ENCODE measurements at places on chromosomes 3 and 15. TPM values are rescaled to one million over a fixed set of nuclear protein-coding genes. Genes with fewer than 3 reads are reported as not detected.

DLEC1 gene
- polyA plus RNA-seq = 1.8 TPM

GABRB3 gene
- polyA plus RNA-seq = 4.0 TPM

DAZL gene
- not detected for polyA plus RNA-seq

TWF2 gene
- polyA plus RNA-seq = 30.9 TPM

PTPRG gene
- 90.2 TPM for polyA plus RNA-seq

CCNL1 gene
- polyA plus RNA-seq = 180 TPM

IL20RB gene
- polyA plus RNA-seq = 0.57 TPM

DNA sequence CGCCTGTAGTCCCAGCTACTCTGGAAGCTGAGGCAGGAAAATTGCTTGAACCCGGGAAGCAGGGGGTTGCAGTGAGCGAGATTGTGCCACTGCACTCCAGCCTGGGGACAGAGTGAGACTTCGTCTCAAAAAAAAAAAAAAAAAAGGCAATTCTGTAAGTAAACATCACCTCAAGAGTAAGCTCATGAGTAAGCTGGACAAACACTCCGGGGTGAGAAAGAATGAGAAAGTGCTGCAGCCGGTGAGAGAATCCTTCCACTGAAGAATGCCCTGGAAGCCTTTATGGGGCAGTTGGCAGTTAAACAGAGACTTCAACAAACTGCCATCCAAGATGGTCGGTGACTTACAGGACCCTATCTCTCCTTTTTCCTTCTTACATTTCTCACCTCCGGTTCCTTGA is 47.5 kb downstream of the FEZF2 start:
- DNase-seq = no peak

DNA sequence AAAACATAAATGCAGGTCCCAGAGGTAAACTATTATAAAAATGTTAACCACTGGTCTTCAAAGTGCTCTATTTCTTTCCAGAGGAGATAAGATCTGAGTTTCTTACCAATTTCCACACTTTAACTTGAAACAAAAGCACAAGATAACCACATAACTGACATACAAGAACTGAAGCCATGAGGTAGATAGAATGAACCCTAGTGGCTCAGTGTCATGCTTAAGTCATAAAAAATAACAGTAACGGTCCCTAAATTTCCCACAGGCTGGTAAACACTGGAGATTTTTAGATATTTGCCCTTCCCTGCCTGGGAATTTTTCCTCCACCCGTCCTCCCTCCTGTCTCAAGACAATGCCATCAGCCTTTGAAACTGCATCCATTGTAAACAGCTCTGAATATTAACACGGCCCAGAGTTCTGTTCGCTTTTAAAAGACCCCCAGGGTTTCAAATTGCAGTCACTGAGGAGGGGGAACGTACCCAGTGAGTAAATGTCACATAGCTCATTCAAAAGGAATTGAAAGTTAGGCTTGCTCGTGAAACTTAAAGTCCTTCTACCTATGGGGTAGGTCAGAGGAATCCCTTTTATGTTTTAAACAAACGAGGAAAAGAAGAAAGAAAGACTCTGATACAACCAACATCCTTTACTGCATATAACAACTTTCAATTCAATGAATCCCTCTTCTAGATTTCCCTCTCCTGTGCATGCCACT is 5.7 kb downstream of the LRIG1 start:
- DNase-seq = no peak

- DNase-seq = no peak
Observed at GRCh38 chr15:65645392-65645791, 23.7 kb downstream of the SLC24A1 start.

- DNase-seq = peak; percentile 73
Observed at GRCh38 chr3:174440741-174441587, 418.2 kb upstream of the NAALADL2 start.

- DNase-seq = no peak
Observed at GRCh38 chr3:97256060-97256459, 441.7 kb downstream of the EPHA6 start.

DNA sequence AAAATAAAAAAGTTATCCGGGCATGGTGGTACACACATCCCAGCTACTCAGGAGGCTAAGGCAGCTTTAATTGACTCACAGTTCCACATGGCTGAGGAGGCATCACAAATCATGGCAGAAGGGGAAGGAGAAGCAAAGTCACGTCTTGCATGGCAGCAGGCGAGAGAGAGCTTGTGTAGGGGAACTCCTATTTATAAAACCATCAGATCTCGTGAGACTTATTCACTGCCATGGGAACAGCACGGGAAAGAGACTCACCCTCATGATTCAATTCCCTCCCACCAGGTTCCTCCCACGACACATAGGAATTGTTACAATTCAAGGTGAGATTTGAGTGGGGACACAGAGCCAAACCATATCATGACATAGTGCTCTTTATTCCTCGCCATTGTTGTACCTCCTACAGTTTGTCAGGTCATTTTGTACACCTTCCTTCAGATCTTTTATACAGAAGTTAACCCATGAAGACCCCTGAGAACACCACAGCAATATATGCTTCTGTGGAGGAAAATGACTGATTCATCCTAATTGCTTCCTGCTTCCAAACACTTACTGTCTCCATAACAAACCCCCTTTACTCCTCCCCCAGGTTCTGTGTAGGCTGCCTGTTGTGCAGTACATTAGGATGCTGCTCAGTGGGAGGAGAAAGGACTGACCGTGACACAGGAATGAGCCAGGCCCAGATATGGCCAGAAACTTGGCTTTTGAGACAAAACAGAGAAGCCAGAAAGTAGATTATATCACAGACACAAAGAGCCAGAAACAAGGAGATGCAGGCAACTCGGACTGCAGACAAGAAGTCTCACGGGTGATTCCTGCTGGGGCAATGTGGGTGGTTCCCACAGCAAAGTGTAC is 67.9 kb upstream of the HEG1 start:
- DNase-seq = no peak

DNA sequence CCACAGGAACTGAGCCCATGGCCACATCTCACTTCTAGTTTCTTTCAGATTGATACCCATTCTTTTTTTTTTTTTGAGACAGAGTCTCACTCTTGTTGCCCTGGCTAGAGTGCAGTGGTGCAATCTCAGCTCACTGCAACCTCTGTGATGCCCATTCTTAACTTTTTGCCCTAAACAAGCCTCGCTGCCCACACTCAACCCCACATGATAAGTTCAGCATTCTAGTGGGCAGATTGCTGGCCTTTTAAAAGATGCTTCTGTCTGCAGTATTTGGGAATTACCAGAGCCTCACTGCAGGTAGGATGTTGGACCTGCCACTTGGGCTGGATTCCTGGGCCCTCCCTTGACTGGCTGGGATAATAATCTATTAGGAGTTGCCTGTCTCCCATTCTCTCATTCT is 51.0 kb downstream of the TRANK1 start:
- DNase-seq = no peak

DNA sequence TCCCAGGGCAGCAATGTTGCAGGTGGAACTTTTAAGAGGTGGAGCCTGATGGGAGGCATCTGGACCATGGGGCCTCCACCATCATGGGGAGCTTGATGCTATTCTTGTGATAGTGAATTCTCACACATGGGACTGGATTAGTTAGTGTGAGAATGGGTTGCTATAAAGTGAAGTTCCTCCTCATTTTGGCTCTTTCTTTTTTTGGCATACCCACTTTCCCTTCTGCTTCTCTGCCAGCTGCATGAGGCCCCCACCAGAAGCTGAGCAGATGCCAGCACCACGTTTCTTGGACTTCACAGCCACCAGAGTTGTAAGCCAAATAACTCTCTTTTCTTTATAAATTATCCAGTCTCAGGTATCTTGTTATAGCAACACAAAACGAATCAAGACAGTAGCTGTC is 101.0 kb downstream of the PEX5L start:
- DNase-seq = no peak

DNA sequence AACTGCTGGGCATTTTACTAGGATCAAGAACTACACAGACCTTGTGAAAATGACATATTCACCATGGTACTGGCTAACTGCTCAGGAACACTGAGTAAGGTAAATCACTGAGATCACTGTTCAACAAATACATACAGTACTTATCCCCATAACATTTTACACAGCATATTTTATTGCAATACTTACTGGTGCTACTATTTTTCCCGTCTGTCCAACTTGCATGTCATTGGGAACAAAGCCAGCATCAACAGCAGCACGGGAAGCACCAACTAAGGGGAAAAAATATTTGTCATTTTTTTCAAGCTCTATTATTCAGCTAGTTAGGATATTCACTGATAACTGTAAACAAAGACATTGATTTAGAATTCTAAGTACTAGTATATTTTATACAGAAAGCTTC is 37.0 kb downstream of the ETFA start:
- DNase-seq = no peak

GRCh38 chr15:45150997-45151396 is 21.2 kb downstream of the DUOX1 start:
- no peak for DNase-seq

DNA sequence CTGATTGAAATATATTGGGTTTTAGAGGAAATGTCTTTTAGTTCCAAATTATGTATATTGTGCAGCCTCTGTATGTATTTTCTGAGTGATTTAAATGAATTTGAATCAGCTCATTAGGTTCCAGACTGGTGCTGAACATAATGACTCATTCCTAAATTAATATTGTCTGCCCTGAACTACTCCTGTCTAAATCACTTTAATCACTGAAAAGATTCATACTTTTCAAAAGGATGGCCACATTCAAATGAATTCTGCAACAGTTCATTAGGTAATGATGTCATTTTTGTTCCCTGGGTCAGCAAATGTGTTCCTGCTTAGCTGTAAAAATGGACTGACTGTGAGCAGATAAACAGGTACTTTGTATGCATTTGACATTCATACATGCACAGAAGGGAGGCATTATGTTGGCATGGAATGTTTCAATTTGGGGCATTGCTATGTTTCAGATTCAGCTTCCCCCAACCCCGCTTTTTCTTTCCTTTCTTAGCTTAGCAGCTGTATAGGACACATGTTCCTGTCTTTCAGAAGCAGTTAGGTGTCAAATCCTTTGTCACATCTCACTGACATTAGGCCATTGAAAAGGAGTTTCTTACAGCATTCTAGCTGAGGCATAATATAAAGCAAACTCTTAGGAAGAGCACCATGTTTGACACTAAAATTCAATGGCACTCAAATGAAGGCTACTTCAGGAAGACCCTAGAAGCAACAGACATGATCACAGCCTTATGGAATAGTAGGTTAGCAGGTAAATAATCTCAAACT is 318.5 kb upstream of the ARPP21 start:
- no peak for DNase-seq

DNA sequence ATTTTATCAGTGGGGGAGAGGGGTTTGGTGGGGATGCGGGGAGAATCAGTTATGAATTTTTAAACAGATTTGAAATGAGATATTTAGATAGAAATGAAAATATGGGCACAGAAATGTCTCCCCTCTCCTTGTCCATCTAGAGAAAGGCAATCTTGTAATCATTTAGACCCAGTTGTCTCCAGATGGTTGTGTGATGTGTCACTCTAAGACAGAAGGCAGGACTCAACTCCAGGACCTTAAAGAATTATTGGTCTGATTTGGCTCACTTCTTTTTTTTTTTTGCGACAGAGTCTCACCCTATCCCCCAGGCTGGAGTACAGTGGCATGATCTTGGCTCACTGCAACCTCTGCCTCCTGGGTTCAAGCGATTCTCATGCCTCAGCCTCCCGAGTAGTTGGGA is 77.2 kb downstream of the EOMES start:
- no peak for DNase-seq

DNA sequence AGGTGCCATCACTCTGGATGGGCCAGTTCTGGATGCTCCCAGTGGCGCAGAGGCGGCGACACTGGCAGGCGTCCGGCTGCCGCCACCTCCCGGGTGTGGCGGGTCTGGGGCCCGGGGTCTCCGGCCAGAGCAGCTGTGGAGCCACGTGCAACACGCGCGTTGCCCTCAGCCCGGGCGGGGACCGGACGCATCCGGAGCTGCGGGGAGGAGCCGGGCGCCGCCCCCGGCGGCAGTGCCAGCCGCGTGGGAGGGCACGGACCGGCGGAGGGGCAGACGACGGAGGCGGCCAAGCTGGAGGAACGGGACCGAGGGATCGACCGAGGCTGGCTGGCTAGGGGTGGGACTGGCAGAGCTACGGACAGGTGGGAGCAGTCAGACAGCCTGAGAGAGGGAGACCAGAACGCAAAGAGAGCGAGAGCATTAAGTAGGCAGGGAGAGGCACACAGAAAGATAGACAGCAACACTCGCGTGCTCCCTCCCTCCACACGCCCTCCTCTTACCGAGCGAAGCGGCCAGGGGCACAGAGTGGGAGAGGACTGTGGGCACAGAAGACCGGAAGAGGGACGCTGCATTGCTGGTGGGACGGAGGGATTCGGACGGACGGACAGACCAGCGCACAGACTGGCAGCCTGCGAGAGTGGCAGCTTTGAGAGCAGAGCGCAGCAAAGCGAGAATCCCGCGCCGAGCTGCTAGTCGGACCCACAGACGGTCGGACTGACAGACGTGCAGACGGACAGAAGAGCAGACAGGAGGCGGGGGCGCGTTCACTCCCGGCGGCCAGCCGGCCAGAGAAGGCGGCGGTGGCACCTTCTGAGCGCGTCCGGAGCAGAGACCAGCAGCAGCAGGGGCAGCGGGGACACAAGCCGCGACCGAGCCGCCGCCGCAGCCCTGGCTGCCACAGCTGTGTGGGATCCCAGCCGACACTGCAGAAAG is at the start of gene ARPP21:
Gene ARPP21, plus strand, starts transcription at position 272 of the 933 bp plus-strand sequence. CDS start 42,227 bp downstream, outside the sequence.
- peak; percentile 31 for DNase-seq

- no peak for DNase-seq
Observed at GRCh38 chr3:146139586-146140110, 21.3 kb downstream of the PLOD2 start.

Data from left renal pelvis (tissue), 4 donors.